ENCODE measurements at places on chromosomes 1 and 21.
A peak's percentile ranks its signal among the peaks of the same experiment; 100 is the strongest.

DNA sequence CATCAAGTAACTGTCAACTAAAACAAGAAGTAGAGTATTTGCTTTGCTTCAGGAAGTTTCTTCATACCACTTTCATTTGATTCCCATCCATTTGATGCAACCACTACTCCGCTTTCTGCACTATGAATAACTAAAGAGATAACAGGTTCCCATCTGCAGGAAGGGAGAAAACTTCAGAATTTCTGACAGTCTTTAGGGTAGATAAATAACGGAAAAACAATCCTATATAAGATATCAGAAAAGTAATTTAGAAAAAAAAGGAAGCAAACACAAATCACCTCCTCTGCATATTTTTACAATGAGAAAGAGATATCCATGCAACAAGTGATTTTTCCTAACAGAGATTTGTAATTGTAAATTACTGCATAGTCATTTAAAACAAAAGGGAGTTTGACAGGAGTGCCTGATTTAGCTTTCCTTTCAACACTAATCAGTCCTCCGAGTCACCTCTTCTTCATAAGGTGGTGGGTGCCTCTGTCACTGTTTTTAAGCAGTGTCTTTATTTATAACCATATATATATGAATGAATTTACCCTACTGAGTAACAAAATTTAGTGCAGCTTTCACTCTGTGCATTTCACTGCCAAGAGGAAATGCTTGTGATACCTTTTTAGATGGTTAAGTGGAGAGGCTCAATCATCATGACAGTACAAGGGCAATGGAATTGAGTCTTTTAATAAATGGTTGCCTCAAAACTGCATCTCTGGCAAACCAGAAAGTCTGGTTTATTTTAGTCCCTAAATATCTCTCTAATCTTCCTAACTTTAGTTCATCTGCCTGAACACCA, 1920.4 kb downstream of the MRPL39 start:
- DNase-seq = no peak

- peak; percentile 61 for DNase-seq
Observed at GRCh38 chr1:52636721-52637695, 4.0 kb downstream of the SHISAL2A start.

GRCh38 chr21:20257052-20257740, 741.0 kb upstream of the NCAM2 start:
- no peak for DNase-seq

DNA sequence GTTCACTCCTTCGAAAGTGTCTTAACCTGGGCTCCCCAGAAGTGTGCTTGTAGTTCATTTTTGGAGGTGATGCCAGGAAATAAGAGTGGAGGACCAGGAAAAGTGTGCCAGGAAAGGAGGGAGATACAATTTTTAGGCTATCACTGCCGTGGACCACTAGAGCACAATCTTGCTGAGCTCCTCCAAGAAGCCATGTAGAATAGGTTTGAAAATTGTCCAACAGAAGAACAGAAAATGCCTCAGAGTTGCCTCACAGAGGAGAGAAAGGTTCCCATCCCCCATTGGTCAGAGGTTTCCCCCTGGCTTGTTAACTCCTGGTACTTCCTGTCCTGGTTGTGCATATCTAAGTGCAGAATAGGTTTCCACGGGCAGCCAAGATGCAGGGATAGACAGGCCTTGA, 41.6 kb downstream of the CATSPERE start:
- DNase-seq = no peak

DNA sequence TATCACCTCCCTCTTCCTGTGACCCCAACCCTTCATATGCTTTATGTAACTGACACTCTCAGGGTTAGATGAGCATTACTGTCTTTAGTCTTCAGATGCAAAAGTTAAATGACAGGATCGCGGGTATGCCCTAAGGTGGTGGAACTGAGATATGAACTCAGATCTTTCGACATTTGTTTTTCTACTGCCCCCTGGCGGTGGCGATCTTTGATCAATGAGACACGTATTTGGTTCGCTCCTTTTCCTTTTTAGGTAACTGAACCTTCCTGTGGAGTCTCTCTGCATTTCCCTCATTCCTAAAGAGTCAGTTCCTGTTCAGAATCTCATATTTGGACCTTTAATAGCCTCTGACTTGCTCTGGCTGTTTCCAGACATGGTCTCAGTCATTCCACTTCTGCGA, 47.8 kb upstream of the ZP4 start:
- DNase-seq = no peak

- no peak for DNase-seq
Observed at GRCh38 chr21:16071092-16071491, 341.3 kb downstream of the USP25 start.

- DNase-seq = no peak
Observed at GRCh38 chr21:46624050-46624449, 11.4 kb upstream of the PRMT2 start.

Measured in stimulated activated CD8-positive, alpha-beta memory T cell treated with anti-CD3 and anti-CD28 coated beads, Interleukin-4, amount 100 ng/mL, for 1 hour (primary cell).